ENCODE measurements at places on chromosomes 13 and 19.

DNA sequence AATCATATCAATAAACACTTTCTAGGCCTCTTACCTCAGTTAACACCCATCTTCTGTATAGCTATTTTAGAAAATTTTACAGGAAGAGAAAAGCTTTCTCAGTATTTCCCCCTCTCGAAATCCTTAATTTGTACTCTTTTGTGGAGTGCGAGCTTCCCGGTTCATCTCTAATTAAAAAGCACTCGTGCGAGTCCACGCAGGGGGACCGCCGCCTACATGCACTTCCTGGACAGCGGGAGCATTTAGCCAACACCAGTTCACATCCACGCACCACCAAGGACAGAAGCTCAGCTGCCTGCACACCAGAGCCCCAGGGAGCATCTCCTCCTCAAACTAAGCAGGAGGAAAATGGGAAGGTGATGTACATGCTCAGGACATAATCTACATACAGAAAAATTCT, 60.0 kb downstream of the RASA3 start:
- no peak for DNase-seq

GRCh38 chr13:94327318-94327717, 152.2 kb downstream of the DCT start:
- DNase-seq = no peak

GRCh38 chr13:45852494-45852893, 941 bp upstream of the SIAH3 start:
- no peak for DNase-seq

- no peak for DNase-seq
Observed at GRCh38 chr13:45361596-45362206, 20.7 kb upstream of the TPT1 start.

GRCh38 chr19:38588041-38588440, 29.7 kb downstream of the MAP4K1 start:
- no peak for DNase-seq

DNA sequence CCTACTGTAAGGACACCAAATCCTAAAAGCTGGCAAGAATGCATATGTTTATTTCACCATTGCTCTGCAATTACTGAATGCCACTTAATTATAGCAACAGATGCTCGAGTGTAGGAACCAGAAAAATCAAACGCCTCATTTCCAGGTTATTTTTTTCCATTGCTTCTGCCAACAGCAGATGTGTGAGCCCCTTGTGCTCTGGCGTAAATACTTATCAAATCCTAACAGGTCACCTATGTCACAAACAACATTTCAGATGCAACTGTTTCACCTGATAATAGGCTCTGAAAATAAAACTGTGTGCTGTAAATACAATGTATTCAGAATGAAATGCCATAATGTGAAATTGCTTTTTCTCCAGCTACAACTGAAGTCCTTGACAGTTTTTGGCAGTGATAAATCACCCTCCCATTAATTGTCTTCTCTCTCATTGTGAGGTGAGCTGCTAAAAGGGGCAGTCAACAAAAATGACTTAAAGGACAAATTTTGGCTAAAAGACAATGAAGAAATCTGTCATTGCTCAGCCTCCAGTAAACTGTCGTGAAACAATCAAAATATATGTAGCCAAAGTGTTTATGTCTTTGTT, 344.0 kb downstream of the DACH1 start:
- no peak for DNase-seq

DNA sequence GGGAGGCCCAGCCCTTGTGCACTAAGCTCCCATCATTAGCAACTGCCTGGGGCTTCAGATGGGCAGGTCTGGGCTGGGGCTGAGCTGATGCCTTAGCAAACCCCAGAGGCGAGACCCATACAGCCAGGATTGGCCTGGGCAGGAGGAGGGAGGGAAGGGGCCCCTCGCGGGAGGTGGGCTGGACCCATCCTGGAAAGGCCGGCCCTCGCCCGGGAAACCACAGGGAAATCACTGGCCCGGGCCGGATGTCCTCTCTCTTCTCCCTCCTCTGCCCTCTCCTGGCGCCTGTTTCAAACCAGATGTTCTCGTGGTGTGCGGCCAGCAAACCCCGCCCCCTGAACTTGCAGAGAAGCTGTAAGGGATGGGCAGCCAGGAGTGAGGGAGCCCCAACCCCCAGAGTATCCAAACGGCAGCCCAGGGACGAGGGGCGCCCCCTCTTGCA, 43.1 kb downstream of the TMEM255B start:
- no peak for DNase-seq

DNA sequence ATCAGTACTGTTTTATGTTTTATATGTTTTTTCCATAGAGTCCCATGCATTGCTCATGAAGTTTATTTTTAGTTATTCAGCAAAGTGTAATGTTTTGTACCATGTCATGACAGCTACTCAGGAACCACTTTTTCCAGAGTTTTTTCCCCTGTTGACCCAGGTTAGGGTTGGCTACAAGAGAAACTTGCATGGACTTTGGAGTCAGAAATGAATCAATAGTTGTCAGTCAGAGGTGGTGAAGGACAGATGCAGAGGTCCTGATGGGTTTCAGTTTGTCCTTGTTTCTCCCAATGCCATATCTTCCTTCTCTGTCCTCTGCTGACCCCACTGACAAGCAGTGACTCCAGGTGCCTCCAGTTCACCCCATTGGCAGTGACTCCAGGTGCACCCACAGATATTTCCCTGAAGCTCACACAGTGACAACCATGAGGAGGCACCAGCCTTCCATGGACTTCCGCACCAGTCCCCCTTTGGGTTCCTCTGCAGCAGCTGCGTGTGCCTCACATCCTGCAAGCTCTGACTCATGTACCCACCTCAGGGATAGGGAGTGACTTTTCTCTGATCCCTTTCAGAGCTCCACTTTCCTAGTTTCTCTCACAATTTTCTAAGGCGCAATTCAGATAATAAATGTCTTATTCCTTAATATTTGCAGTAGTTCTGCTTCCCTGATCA, 92.1 kb downstream of the AKAP11 start:
- no peak for DNase-seq

DNA sequence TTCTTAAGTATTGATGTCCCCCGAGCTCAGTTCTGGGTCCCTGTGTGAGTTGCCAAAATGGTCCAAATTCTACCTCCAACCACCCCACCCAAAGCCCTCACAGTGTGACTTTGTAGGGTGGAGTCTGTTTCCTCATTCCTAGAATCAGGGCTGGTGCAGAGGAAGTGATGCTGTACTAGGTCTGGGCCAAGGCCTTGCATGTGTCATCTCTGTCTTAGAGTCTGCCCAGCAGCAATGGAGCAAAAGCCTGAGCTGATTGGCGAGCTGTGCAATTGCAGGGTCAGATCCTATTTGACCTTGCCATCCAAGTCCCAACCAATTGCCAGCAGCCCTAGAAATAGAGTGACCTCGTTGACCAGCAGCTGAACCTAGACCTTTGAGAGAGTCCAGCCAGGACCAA, 97.0 kb upstream of the ANKRD10 start:
- no peak for DNase-seq

DNA sequence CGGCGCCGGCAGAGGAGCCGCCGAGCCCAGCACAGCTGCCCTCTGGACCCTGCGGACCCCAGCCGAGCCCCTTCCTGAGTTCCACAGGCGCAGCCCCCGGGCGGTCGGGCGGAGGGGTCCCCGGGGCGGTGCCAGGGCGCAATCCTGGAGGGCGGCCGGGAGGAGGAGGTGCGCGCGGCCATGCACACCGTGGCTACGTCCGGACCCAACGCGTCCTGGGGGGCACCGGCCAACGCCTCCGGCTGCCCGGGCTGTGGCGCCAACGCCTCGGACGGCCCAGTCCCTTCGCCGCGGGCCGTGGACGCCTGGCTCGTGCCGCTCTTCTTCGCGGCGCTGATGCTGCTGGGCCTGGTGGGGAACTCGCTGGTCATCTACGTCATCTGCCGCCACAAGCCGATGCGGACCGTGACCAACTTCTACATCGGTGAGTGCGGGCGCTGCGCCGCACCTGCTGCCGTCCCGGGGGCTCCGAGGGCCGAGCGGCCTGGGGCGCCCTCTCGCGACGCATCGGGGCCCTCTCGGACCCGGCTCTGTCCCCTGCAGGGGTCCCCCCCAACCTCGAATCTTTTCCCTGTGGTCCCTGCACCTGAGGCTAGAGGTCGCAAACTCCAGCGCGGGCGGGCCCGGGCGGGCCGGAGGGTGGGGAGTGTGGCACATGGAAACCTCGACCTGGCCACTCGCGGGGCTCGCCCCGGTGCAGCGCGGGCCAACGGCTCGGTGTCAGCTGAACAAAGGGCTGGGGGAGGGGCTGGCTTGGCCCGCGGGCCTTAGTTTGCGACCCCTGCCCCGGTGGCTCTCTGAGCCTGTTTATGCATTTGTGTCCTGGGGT, at the start of gene KISS1R:
KISS1R (plus strand) TSS at position 11 of the 829 bp plus-strand sequence; CDS start at position 181, 170 bp downstream.
- DNase-seq = peak; percentile 9

DNA sequence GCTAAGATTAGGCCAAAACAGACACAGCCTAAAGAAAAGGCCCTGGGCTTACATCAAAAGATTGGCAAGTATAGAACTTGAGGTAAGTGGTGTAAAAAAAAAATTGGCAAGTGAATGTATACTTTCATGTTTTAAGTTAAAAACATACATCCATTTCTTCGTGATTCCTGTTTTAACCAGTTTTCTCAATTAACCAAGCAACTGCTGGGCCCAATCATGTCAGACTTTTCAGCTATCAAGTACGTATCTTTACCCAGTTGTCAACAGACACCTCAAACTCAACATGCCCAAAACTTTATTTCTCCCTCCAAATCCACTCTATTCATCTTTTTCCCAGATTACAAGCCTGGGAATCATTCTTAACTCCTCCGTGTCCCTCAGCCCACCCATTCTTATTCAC, 1.0 kb downstream of the PCID2 start:
- DNase-seq = no peak

- DNase-seq = peak; percentile 64
Observed at GRCh38 chr13:88112526-88112925, 441.4 kb downstream of the SLITRK5 start.

DNA sequence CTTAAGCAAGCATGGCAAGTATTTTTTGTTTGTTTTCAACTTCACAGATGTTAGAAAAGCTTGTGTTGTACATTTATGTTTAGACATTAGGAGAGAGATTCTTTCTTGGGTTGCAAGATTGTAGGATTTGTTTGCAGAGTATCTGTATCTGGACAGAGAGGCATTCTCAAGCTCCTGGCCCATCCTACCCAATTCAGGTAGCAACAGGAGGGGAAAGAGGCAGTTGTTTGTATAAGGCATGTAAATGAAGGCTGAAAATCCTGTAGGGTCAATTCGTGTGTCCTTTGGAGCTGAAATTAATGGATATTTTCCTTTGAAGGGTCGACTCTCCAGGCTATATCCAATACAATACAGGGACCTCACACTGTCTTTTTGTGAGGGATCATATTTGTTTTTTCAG, 147.3 kb downstream of the KCNRG start:
- no peak for DNase-seq

DNA sequence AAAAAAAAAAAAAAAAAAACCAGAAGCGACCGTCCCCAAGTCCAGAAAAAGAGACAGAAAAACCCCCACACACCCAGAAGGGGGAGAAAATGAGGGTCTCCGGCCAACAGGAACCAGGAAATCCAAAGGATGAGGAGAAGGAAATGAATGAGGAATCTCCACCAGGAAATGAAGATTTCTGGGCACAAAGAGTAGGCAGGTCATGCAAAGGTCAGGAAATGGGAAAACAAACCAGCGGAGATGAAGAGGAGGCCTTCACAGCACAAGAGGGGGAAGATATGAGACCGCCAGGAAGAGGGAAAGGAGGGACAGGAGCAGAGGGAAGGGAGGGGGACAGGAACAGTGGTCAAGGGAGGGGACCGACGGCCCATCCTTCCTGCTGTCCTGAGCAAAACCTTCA, 5.8 kb downstream of the TEAD2 start:
- no peak for DNase-seq

DNA sequence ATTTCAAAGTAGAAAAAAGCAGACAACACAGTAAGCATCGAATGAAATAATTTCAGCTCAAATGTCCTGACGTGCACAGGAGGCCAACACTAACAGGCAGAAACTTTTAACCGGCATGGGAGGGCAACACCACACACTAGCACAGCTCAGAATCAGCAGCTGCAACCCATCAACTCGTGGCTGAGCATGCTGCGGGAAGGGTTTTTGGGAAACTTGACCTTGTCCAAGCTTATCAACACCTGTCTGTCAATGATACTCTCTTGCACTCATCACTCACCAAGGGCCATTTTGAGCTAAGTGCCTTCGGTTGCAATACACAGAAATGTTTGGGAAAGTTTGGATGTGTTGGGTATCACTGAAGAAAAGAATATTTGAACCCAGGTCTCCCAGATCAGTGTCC, 483.7 kb downstream of the TSHZ3 start:
- no peak for DNase-seq

GRCh38 chr19:30722186-30722585, 350.0 kb downstream of the ZNF536 start:
- DNase-seq = no peak

DNA sequence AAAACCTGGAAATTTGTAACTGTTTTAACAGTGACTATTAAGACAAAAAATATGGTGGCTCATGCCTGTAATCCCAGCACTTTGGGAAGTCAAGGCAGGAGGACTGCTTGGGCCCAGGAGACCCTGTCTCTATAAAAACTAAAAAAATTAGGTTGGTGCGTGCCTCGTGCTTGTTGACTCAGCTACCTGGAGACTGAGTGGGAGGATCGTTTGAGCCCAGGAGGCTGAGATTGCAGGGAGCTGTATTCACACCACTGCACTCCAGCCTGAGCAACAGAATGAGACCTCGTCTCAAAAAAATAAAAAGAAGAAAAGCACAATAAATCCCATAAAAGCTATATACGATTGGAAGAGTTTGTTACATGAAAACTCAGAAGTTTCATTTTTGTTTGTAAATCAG, 23.7 kb downstream of the KLF5 start:
- DNase-seq = no peak

- no peak for DNase-seq
Observed at GRCh38 chr13:95924389-95924994, 128.7 kb downstream of the UGGT2 start.

GRCh38 chr13:36920616-36921185, 663 bp upstream of the SMAD9 start:
- DNase-seq = no peak

DNA sequence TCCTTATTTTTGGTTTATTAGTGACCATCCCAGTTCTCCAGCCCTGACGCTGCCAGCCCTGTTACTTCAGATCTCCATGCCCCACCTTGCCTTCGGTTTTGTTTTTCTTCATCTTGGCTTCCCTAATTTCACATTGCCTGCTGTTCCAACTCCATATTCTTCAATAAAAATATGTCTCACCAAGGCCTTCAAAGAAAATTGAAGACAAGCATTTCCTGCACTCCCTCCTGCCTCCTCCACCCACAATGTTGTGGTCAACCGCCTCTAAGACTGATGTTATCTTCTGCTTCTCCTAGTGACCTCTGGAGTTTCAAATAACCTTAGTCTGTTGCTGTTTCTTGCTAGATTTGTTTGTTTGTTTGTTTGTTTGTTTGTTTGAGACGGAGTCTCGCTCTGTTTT, 14.6 kb downstream of the PLD3 start:
- DNase-seq = peak; percentile 66

Data from AML-193 (cell line).